ENCODE measurements at places on chromosomes 12 and 14.
A peak's percentile ranks its signal among the peaks of the same experiment; 100 is the strongest.

DNA sequence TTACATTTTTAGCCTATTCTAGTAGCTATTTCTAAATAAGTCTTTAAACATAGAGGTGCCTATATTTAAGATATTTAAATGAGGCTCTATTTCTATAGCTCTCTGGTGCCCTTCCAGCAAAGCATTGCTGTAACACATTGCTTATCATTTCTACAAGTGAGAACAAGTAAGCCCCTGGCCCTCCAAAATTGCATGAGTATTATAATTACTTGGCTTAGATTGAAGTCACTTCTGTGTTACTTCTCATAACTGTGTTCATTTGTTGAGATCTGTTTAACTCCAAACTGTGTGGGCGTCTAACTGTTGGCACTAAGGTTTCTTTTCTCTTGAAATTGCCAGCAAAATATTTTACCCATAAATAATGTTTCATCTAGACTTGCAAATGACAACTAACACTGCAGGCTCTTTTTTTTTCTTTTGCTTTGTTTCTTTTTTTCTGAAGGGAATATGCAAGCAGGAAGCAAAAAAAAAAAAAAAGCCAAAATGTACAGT is 66.5 kb downstream of the DAD1 start:
- no peak for DNase-seq

DNA sequence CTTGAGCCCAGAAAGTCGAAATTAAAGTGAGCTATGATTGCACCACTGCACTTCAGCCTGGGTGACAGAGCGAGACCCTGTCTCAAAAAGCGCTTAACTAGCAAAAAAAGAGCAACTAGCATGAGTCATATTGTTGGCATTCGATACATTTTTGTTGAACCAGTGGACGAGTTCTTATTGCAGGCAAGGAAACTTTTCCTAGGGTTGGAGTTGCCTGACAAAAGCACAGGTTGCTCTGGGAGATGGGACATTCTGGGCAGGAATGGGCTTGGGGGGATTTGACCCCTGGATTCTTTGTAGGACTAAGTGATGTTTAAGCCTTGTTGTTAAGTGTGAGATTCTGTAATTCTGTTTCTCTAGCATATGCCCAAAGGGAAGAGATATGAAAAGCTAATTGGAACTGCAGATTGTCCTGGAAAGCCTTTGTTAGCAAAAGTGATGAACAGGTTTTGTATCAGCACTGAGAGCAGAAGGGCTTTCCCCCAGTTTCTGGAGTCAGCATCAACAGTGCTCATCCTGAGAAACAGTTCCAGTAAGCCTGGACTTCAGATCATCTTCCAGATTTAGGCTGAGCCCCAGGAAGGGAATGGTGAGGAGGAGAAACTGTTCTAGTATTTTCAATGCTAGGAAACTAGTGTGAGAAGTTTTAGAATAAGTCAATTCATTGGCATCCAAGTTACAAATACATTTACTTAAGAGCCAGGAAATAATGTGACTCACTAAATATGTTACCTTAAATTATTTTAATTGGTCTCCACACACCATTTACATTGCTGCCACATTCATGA is 123.1 kb downstream of the SRGAP1 start:
- no peak for DNase-seq

DNA sequence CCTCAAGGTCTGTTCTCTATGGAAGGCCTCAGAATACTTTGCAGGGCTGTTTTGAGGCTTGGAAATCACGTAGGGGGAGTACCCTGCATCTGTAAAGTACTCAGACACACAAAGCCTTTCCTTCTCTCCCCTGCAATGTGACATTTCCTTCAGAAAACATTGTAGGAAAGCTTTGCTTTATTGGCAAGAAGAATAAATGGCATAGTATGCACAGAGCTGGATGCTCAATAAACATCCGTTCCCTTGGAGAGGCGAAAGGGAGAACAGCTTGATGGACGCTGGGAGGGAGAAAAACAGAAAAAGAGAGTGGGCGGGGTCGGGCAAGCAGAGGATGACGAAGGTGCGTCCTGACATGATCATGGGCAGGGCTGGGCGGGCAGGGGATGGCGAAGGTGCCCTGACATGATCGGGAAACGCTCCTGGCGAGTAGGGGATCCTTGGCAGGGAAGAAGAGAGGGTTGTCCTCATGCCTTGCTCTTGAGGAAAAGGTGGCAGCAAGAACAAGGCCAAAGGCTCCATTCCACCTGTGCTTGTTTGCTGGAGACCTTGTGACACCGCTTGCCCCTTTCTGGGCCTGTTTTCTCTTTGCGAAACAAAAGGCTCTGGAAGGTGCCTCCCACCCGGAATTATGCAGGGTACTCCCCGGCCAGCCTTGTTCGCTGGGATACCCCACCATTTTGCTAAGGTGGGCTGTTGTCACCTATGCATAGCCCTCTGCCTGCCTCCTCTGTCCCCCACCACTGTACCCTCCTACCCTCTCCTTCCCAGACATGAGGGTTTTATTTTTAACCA is 21.1 kb downstream of the IRF2BPL start:
- DNase-seq, result no peak

DNA sequence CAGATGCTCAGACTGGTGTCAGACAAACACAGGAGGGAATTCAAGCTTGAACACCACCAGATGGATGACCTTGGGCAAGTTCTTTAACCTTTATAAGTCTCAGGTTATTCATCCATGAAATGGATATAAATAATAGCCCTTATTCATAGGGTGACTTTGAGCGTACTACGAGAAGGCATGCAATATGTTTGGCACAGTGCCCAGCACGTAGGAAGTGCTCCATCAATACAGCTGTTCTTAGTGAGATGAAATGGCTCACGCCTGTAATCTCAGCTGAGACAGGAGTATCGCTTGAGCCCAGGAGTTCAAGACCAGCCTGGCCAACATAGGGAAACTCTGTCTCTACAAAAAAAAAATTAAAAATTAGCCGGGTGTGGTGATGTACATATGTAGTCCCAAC is 84.8 kb upstream of the FICD start:
- no peak for DNase-seq

DNA sequence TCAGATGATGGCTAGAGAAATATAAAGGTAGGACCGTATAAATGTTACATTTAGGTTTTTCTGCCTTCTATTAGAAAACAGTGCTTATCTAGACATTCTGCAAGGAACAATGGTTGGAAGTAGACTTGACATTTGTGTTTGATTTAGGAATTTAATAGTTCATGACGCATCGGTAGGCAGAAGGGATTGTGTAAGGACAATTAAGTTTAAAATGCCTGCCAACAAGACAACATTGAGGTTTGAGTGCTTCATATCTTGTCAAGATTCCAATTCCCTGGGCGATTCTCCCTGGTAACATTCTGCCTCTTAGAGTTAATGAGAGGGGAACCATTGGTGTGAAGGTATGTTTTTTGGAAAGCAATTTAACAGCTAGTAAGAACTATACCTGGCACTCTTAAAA is 186.8 kb upstream of the RBM19 start:
- no peak for DNase-seq

GRCh38 chr12:30796313-30796780 is 41.6 kb upstream of the CAPRIN2 start:
- DNase-seq, result no peak

GRCh38 chr12:13293096-13293495 is 96.6 kb downstream of the EMP1 start:
- DNase-seq, result no peak

GRCh38 chr12:106051853-106052531 is 86.8 kb downstream of the NUAK1 start:
- DNase-seq, result no peak

GRCh38 chr12:100481021-100481420 is 7.4 kb downstream of the NR1H4 start:
- DNase-seq, result no peak

GRCh38 chr12:26318661-26319068 is 123.3 kb downstream of the SSPN start:
- DNase-seq, result no peak

- DNase-seq, result no peak
These were observed 277.1 kb downstream of the FOXG1 start for GRCh38 chr14:29043737-29044136.

GRCh38 chr14:104898870-104899510 is 25.7 kb upstream of the PLD4 start:
- DNase-seq, result no peak

- DNase-seq, result no peak
These were observed 183.8 kb downstream of the PPM1H start for GRCh38 chr12:62750941-62751809.

- DNase-seq, result no peak
These were observed 107.7 kb downstream of the SLC38A1 start for GRCh38 chr12:46160981-46161690.

- no peak for DNase-seq
These were observed 52.0 kb downstream of the WDHD1 start for GRCh38 chr14:54974788-54975414.

DNA sequence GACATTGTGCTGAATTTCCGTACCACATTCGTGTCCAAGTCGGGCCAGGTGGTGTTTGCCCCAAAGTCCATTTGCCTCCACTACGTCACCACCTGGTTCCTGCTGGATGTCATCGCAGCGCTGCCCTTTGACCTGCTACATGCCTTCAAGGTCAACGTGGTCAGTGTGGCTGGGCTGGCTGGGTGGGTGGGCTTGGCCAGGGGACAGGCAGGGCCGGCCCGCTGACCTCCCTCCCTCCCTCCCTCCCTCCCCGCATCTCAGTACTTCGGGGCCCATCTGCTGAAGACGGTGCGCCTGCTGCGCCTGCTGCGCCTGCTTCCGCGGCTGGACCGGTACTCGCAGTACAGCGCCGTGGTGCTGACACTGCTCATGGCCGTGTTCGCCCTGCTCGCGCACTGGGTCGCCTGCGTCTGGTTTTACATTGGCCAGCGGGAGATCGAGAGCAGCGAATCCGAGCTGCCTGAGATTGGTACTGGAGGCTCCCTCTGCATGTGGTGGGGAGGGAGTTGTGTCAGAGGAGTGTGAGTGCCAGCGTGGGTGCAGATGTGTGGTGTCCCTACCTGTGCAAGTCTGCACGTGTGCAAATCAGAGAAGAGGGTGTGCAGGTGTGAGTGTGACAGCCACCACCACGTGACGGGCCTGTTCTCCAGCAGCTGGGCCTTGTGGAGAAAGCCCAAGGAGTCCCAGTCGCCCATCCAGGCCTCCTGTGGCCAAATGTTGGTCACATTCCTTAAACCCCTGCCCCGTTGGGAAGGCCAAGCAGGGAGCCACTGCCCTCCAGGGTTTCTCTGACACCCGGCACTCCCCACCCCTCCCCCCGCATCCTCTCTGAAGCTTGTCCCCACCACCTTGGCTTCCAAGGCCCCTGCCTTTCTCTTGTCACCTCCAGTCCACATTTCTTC is 5.3 kb downstream of the KCNH3 start:
- DNase-seq, result no peak

DNA sequence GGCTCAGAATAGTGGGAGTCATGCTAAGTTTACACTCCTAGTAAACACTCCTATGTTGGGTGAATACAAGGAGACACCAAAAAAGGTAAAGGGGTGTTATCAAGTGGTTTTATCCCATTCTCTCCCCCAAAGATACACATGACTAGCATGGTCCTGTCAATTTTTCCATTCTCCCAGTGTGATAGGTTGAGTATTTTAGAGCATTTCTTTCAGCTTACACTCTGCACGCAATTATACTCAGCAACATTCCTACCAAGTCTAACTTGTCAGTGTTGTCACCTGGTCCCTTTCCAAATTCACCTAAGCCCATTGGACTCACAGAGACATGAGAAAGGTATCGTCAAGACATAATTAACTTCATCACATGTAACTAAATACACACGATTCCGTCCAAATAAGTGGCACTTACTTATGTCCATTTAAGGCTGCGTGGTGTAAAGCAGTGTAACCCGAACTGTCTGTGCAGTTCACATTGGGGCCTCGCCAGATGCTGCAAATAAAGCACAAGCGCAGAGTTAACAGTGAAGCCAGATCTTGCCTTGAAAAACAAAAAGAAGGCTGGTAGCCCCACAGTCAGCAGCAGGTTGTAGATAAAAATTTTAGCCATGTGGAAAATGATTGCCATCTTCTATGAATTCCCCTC is 159.7 kb downstream of the ANKS1B start:
- DNase-seq, result no peak

- DNase-seq, result no peak
These were observed 188.9 kb upstream of the BCL2L14 start for GRCh38 chr12:11881835-11882234.

- no peak for DNase-seq
These were observed 39.3 kb downstream of the SRRM4 start for GRCh38 chr12:119020406-119021360.

DNA sequence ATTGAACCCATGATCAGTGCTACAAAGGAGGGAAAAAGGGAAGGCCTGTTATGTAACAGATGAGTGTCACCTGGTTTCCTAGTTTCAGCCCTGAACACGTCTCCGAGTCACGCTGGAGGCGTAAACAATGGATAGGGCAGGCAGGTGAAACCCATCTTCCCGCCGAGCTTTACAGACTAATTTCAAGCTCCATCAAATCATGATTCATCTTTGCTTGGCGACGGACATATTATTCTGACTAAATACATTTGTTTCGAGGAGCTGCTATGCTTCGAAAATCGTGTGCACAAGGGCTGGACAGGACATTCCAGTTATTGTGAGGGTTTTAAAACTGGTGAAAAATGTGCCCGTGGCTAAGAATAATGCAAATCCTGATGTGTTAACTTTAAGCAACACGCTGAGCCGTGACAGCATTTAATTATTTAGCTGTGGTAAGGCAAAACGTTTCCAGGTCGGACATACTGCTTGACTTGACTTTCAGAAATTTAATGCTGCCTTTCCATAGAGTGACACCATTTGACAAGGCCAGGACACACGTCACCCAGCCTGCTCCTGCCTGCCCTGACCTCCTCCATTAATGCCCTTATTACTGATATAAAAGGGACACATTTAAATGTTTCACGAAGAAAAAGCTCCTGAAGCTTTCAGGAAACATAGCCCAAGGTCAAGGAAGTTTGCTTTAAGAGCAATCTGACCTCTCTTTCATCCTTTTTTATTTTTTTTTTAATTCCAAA is 1203.5 kb upstream of the TMEM132C start:
- no peak for DNase-seq

- DNase-seq, result no peak
These were observed 21.7 kb upstream of the JPH4 start for GRCh38 chr14:23600322-23600707.

- peak; percentile 38 for DNase-seq
These were observed 279.1 kb downstream of the TTC6 start for GRCh38 chr14:37874429-37875109.

DNA sequence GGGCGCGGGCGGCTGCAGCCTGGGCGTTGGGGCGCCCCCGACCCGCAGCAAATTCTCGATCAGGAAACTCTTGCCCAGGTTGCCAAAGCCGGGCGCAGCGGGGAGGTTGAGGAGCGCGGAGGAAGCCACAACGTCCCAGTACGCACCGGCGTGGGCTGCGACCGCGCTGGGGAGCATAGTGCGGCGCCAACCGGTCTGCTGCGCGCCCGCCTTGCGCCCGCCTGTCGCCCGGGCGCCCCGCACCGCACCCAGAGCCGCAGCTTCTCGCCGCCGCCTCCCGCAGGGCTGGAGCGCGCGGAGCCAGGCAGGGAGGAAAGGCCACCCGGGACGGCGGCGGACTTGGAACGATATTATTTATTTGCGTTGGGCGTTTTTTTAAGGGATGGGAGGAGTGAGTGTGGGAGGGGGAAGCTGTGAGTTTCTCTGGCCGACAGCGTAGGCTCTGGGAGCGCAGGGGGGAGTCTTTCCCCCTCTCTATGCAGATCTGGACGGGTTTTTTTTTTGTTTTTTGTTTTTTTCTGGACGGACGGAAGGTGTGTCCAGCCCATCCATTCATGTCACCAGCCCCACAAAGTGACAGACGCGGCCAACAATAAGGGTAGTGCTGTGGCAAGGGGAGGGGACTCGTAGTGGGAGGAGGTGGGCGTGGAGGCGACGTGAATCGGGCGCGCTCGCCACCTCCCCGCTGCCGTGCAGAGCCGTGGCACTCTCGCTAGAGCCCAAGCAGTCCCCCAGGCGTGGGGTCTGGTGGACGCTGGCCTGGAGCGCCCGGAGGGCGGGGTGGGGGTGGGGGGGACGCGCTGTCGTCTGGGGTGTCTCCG is at the start of gene DBX2:
TSS of gene DBX2 (minus strand) at position 349 of the 821 bp plus-strand sequence. CDS start at position 177, 172 bp downstream.
- DNase-seq, result no peak

GRCh38 chr14:67982711-67983608 is 163.4 kb downstream of the RAD51B start:
- DNase-seq, result no peak

Data from activated naive CD4-positive, alpha-beta T cell (primary cell).